CD8-positive, alpha-beta memory T cell (primary cell): ENCODE measurements at places on chromosomes 13 and 19. TPM values are rescaled to one million over a fixed set of nuclear protein-coding genes. Genes with fewer than 3 reads are reported as not detected.
A peak's percentile ranks its signal among the peaks of the same experiment; 100 is the strongest.

GRCh38 chr19:4455719-4456475 lies 1.7 kb downstream of the UBXN6 start:
- DNase-seq: no peak

- DNase-seq: no peak
Observed at GRCh38 chr13:111212517-111212873, 97.4 kb downstream of the ARHGEF7 start.

DNA sequence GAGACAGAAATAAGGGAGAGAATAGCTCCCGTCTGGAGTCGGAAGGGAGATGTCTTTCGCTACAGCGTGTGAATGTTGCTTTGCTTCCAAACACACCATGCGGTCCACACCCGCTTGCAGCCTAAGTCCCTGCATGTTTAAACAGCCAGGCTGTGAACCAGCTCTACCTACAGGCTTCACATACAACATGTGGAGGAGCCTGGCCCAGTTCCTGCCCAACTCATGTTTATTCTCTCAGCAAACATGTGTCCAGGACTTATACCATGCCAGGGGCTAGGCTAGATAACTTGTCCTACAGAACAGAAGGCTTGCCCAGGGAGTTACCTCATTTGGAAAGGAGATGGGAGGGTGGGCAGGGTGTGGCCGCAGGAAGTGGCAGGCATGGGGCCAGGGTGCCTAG lies 181.5 kb downstream of the FOXO1 start:
- DNase-seq: peak; percentile 22

STK24 gene
- 149 TPM for total RNA-seq
